ENCODE measurements at places on chromosomes 3 and 15.

GRCh38 chr3:169563775-169564059, 99.8 kb downstream of the MECOM start:
- no peak for DNase-seq

DNA sequence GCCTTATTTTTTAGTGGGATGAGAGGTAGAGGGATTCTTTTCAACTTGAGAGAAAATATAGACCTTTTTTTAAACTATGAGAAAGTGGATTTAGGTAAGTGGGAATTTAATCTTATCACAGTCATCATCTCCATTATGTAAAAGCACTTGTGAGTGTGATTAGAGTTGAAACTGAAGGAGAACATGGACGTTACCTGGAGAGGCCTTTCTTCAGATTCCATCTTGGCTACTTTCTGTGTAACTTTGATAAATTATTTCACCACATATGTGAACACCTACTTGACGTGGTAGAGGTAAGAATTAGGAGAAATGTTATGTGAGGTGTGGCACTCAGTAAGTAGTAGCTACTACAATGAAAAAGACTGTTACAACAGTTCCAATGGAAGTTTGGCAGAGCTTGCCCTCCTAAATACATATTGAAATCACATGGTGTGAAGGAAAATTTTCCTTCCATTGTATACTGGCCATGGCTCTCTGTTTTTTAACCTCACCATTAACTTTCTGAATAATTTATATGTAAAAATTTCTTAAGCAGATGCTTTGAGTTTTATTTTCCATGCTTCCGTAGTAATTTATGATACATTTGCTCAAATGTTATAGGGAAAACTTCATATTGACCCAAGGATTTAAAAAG, 193.3 kb downstream of the FNDC3B start:
- no peak for DNase-seq

DNA sequence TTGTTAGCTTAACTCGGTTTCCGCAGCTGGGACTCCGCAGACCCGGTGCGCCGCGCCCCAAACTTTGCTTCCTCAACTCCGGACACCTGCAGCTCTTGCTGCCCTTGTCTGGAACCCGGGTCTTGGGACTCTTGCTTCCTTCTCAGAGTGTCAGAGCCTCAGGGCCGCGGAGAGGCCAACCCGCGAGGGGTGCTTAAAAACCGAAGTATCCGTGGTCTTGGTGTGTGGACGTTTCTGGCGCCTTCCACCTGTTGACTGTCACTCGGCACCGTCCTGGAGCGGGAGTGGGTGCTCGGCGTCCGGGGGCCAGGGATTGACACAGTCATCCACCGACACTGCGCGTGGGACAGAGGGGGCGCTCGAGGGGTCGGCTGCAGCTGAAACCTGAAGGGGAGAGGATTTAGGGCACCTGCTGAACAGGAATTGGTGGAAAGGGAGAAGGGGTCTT, 386 bp downstream of the SQOR start:
- DNase-seq = peak; percentile 26

DNA sequence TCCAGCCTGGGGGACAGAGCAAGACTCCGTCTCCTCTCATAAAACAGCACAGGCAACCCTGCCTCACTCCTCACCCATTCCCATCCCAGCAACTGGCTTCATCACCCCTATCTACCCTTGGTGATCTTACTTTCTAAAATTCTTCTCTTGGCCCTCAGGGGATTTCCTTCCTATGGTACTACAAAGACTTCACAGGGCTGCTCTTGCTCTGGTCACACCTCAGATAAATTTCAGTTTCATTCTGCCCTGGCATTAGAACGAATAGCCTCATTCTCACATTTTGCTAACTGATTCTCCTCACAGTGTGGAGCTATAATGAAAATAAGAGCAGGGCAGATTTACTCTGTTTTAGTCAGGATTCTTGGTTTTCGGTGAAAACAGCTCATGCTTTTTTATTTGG, 22.1 kb upstream of the CRBN start:
- no peak for DNase-seq

- peak; percentile 87 for DNase-seq
Measured at GRCh38 chr3:172153335-172153861, 114.0 kb downstream of the FNDC3B start.

- no peak for DNase-seq
Measured at GRCh38 chr3:193764959-193765358, 172.0 kb downstream of the OPA1 start.

DNA sequence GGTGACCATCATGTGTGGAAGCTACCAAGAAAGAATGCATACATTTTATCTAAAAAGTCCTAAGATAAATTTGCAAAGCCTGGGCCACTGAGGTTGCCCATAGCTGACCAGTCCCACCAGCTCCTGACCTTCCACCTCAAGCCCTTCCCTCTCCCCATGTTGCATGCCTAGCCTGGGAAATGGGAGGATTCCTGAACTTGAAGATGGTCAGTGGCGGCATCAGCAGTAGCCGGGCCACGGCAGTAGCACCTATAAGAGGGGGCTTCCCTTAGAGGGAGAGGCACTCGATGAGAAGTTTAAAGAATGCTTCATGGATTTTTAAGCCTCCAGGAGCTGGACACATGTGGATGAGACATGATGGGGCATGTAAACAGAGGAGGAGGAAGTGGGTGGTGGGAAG, 172.1 kb downstream of the KLF13 start:
- no peak for DNase-seq

DNA sequence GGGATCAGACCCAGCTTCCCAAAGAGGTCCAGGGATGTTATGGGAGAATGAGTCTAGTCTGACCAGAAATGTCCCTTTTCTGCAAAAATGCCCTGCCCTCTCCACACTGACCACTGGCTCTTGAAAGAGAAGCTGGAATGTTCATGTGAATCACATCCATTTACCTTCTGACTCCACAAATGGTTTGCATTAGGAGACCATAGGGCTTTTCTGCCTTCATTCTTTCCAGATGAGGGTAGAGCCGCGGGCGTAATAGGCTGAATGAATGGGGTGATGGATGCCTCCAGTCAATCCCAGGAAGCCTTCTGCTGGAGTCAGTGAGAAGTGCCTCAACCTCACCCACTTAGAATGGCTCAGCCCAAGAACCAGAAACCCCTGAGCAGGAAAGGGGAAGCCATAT, 47.2 kb upstream of the IREB2 start:
- DNase-seq = no peak

DNA sequence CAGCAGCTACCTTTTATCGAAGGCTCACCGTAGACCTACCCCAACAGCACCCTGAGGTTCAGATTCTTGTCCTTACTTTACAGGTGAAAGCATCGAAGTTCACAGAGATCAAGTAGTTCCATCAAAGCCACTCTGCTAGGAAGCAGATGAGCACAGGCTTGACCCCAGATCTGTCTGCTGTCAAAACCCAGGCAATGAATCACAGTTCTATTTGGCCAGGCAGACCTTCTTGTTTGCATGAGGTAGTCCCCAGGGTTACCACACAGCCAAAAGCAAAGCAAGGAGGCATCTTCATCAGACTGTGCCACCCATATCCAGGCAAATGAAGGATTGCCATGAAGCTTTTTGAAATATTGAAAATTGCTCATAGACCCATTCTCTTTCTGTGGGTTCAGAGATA, 33.0 kb downstream of the HES1 start:
- no peak for DNase-seq

GRCh38 chr3:77242371-77242770, 202.5 kb downstream of the ROBO2 start:
- no peak for DNase-seq

- no peak for DNase-seq
Measured at GRCh38 chr3:72054976-72055375, 270.0 kb upstream of the PROK2 start.

DNA sequence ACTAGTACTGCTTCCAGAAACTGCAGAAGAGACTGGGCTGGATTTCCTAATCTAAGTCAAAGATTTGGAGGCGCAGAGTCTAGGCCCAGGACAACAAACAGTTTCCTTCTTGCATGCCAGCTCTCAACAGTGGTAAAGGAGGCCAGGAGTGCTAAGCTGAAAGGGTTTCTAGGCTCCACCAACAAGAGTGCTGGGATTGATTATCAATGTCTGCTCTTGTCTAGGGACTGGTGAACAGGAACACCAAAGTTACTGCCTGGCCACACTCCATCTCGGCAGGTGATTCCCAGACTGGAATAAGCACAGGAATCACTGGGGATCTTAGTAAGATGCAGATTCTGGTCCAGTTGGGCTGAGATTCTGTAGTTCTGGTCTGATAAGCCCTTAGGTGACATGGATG, 22.8 kb upstream of the FGD5 start:
- no peak for DNase-seq
